Endothelial cell of coronary artery (primary cell): ENCODE measurements at places on chromosomes 6 and 20. TPM values are rescaled to one million over a fixed set of nuclear protein-coding genes. Genes with fewer than 3 reads are reported as not detected.

SLC32A1 gene
- total RNA-seq, result not detected in 2 replicates

GSTA4 gene
- 15.1 and 17.1 TPM in 2 replicates for total RNA-seq

CCDC170 gene
- total RNA-seq, result 0.09 and 0.27 TPM in 2 replicates

CRISP2 gene
- total RNA-seq, result not detected in 2 replicates

DUSP22 gene
- total RNA-seq, result 20.0 and 23.9 TPM in 2 replicates

AAR2 gene
- 20.9 and 21.1 TPM in 2 replicates for total RNA-seq

UNC5CL gene
- under 0.01 TPM in 1 of 2 replicates, not detected in the other for total RNA-seq

TIAM2 gene
- total RNA-seq, result 6.7 and 10.0 TPM in 2 replicates

MEP1A gene
- total RNA-seq, result not detected in 2 replicates

DNMT3B gene
- 2.1 and 2.6 TPM in 2 replicates for total RNA-seq

SLC16A10 gene
- not detected in 2 replicates for total RNA-seq

PLG gene
- total RNA-seq, result not detected in 2 replicates

BMP6 gene
- total RNA-seq, result 141 and 190 TPM in 2 replicates

TGM3 gene
- total RNA-seq, result not detected in 2 replicates

RNF217 gene
- total RNA-seq, result 15.0 and 21.6 TPM in 2 replicates
